Prostate gland (tissue), 2 donors: ENCODE measurements at places on chromosomes 2 and 18. TPM values are rescaled to one million over a fixed set of nuclear protein-coding genes. Genes with fewer than 3 reads are reported as not detected.

GRCh38 chr18:79944126-79944731 lies 7.2 kb downstream of the SLC66A2 start:
- no peaks in the 10 kb centered on the region for H3K36me3 ChIP-seq
- peaks cover 8% of the 10 kb centered on the region for H3K4me1 ChIP-seq
- DNase-seq = no peak
- H3K27ac ChIP-seq = no peak overlapping the region
- no peaks in the 10 kb centered on the region for H3K27me3 ChIP-seq

Gene POTEC
- 6.5 TPM for total RNA-seq

GRCh38 chr18:78966793-78967106 lies 12.9 kb upstream of the SALL3 start:
- DNase-seq = no peak
- no peak overlapping the region for H3K27ac ChIP-seq
- no peaks in the 10 kb centered on the region for H3K4me1 ChIP-seq

DNA sequence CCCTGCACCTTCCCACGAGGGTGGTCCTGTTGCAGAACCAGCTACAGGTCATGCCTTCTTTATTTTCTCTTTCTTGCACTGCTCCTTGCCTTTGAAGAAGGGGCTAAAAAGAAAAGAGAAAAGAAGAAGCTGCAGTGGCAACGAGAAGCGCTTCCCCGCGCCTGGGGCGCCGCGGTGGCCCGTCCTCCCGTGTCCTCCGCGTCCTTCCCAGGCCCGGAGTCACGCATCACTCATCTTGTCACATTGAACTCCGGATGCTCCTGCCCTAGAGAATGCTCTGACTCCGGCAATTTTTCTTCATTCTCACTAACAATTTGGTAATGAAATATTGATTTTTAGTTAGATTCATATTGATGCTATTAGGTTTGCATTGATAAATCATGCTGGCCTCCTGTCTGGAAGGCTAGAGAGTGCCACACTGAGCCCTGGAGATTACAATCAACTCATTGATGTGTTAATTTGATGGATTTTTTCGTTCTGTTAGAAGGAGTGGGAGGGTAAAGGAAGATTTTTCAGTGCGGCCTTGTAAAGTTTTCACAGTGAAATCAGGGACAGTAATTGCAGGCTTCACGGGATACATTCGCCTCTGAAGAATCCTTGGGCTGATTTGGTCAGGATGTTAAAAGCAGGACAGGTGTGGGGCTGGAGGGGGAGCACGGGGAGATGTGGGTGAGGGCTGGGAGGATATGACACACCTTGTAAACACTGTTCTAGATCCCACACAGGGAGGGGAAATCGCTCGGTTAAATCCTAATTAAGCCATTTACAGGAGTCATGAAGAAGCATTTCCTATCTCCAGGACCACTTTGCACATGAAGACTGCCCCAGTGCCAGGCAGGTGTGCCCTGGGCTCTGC lies 349.3 kb downstream of the ZNF516 start:
- H3K27me3 ChIP-seq = no peaks in the 10 kb centered on the region
- no peaks in the 10 kb centered on the region for H3K4me1 ChIP-seq
- no peak overlapping the region for H3K4me3 ChIP-seq
- H3K36me3 ChIP-seq = no peaks in the 10 kb centered on the region
- DNase-seq = no peak
- no peak overlapping the region for H3K27ac ChIP-seq

Gene AMER3
- 0.18 TPM for total RNA-seq

- H3K27me3 ChIP-seq = no peaks in the 10 kb centered on the region
- H3K27ac ChIP-seq = no peak overlapping the region
- H3K36me3 ChIP-seq = no peaks in the 10 kb centered on the region
Observed at GRCh38 chr2:449246-450067, 161.6 kb upstream of the ALKAL2 start.

DNA sequence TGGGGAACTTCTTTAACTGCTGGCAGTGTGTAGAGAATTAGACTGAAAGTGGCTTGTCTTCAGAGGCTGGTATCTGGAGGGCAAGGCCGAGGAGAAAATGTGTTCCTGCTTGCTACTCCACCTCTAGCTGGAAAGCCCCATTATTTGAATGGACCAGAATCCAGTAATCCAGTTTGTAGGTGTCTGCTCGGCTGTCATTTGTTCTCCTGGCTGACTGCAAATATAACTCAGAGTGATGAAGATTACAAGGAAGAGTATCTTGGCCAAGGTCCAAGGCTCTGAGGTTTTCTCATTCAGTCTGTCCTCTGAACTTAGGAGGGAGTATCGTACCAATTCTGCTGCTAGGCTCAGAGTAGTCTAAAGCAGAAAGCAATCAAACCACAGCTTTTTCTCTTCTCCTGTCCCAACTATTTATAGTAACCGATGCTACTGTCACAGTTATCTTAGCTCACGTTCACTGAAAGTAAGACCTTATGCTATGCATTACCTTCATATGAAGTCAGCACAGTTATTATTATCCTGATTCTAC lies 228.6 kb downstream of the SETBP1 start:
- no peak overlapping the region for H3K4me3 ChIP-seq
- no peak for DNase-seq

DNA sequence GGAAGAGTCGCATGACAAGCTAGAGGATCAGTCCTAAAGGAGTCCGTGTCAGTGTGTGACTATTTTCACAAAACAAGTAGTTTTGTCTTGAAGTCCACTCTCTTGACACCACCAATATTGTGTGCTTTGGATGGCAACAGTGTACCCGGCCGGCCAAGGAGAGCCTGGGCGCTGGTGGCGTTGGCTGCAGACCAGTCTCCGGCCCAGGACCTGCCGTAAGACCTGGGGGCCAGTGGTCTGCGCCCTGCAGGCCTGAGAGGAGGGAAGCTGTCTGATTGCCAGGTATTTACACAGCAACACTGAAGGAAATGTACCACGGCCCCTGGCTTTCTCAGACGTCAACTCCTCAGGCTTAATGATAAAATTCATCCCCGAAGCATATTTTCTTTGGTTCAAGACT lies 472.4 kb upstream of the SALL3 start:
- DNase-seq = no peak
- H3K4me3 ChIP-seq = no peak overlapping the region
- H3K4me1 ChIP-seq = no peaks in the 10 kb centered on the region
- no peaks in the 10 kb centered on the region for H3K27me3 ChIP-seq

- no peaks in the 10 kb centered on the region for H3K4me1 ChIP-seq
- H3K4me3 ChIP-seq = no peak overlapping the region
- H3K36me3 ChIP-seq = no peaks in the 10 kb centered on the region
- no peaks in the 10 kb centered on the region for H3K27me3 ChIP-seq
- no peak overlapping the region for H3K27ac ChIP-seq
Observed at GRCh38 chr2:4673025-4673489, 969.7 kb downstream of the DCDC2C start.

Gene PGAP1
- total RNA-seq = 8.3 TPM

DNA sequence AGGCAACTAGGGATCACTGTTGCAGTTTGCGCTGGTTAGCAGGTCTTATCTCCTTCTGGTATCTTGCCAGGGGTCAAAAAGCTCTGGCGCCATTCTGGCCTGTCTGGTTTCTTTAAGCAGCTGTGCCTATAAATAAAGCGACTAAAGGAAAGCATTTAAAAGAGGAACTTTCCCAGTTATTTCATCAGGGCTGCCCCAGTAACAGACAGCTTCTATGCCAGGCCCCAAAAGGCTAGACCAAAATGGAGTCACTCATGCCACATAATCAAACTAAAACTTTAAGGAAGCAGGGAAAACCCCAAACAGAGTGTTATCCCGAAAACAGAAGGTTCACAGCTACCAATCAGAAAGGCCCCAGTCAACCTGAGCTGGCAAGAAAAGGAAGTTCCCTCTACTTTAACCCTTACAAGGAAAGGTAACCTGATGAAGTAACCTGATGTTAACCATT lies 41.2 kb upstream of the HNRNPA3 start:
- no peak for DNase-seq
- H3K27ac ChIP-seq = peak overlapping the region; percentile 15
- H3K4me1 ChIP-seq = no peaks in the 10 kb centered on the region
- H3K36me3 ChIP-seq = no peaks in the 10 kb centered on the region

GRCh38 chr2:224984637-224985036 lies 57.6 kb downstream of the DOCK10 start:
- H3K36me3 ChIP-seq = no peaks in the 10 kb centered on the region
- no peaks in the 10 kb centered on the region for H3K4me1 ChIP-seq
- no peak overlapping the region for H3K27ac ChIP-seq
- DNase-seq = no peak
- H3K4me3 ChIP-seq = no peak overlapping the region

DNA sequence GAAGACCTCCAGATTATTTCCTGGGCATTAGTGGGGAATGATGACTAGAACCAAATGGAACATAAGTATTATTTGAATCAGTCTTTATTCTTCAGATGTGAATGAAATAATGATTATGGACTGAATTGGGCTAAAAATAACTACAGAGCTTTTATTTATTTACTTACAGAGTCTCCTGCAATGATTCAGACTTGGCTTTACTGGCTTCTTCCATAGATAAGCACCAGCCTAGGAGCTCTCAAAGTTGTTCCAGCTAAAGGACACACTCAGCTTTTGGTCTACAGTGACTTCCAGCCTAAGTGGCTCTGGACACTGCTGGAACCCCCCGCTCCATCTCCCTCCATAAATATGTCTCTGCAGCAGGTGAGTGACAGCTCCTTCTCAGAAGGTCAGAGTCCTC lies 24.3 kb upstream of the ARHGAP25 start:
- no peaks in the 10 kb centered on the region for H3K36me3 ChIP-seq
- no peak for DNase-seq
- no peak overlapping the region for H3K27ac ChIP-seq
- no peak overlapping the region for H3K4me3 ChIP-seq
- H3K27me3 ChIP-seq = peaks cover 2% of the 10 kb centered on the region
